CD4-positive, alpha-beta T cell treated with Interleukin-17A for 1 hour (primary cell): ENCODE measurements at places on chromosomes 1 and 21.

- peak; percentile 57 for DNase-seq
Measured at GRCh38 chr21:36288651-36289243, 31.2 kb upstream of the MORC3 start.

- DNase-seq: no peak
Measured at GRCh38 chr1:30522031-30523004, 201.1 kb downstream of the MATN1 start.

GRCh38 chr21:39439232-39439631 is 6.3 kb downstream of the LCA5L start:
- DNase-seq: no peak

DNA sequence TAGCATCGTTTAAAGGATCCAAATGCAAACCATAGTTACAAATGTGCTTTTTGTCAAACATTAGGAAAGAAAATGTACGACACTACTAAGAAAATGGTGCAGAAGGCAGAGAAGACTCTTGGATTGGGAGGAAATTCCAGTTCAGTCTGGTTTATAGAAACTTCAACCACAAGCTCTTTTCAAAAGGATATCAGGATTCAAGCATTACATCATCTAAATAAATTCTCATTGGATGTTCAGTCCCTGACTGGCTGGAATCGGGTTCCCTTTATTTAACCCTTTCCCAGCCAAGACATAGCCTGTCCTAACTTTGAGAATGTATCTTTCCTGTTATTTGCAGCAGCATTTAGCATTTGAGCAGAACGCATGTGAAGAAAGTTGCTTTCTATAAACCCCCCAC is 184.6 kb downstream of the LMO4 start:
- DNase-seq: no peak

GRCh38 chr1:159088050-159088449 is 11.5 kb upstream of the AIM2 start:
- DNase-seq: no peak

GRCh38 chr1:19405761-19406487 is 79.4 kb downstream of the CAPZB start:
- no peak for DNase-seq

GRCh38 chr1:11248169-11248568 is 14.2 kb downstream of the MTOR start:
- no peak for DNase-seq

DNA sequence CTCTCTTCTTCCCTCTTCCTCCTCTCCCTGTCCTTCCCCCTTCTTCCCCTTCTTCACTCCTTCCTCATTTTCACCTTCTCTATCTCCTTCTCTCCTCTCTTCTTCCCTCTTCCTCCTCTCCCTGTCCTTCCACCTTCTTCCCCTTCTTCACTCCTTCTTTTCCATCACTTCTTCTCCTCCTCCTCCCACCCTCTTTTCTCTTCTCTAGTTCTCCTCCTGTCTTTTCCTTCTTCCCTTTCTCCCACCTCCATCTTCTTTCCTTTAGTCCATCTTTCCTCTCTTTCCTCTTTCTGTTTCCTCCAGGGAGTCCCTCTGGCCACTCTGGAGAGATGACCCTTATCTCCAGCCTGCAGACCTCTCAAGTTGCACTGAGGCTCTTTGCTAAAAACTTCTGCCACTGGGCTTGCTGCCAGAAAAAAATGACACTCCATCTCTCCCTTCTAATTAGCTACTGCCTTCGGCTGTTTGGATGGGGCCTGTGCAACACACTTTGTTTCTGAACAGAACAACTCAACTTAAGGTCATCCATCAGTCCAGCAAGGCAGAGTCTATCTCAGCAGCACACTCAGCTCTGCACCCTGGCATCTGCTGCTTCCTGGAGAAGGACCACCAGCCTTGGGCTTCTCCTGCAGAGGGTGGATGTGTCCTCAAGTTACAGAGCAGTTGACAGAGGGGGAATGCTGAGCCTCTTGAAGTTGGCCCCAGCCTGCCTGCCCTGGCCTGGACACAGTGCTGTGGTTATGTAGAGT is 538.8 kb downstream of the MATN1 start:
- DNase-seq: no peak

DNA sequence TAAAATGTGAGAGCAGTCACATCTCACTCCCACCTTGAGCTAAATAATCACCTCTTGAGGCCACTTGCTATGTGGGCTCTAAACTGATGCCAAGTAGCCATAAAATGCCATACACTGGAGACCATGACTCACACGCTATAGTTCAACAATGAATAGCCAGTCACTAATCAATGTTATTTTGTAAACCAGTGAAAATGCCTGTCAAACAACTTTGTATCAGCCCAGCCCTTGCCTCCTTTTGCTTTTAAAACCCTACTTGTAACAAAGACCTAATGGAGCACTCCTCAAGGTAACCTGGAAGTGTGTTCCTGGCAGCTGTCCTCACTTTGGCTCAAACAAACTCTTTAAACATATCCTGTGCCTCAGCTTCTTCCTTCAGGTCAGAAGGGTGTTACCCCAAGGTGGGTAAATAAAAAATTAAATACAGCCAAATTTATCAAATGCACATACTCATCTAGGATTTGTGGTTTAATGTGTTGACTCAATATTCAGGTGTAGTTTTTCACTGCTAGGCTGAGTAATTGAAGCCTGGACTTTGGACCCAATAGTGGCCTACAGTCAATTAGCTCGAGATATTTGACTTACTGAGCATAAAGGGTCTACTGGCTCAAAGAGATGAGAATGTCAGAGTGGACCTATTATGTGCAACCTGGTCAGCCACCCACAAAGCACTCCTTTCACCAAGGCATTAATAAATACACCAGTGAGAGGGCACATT is 154.3 kb downstream of the COQ8A start:
- DNase-seq: no peak

GRCh38 chr1:158814970-158815369 is 16.2 kb upstream of the MNDA start:
- DNase-seq: no peak

DNA sequence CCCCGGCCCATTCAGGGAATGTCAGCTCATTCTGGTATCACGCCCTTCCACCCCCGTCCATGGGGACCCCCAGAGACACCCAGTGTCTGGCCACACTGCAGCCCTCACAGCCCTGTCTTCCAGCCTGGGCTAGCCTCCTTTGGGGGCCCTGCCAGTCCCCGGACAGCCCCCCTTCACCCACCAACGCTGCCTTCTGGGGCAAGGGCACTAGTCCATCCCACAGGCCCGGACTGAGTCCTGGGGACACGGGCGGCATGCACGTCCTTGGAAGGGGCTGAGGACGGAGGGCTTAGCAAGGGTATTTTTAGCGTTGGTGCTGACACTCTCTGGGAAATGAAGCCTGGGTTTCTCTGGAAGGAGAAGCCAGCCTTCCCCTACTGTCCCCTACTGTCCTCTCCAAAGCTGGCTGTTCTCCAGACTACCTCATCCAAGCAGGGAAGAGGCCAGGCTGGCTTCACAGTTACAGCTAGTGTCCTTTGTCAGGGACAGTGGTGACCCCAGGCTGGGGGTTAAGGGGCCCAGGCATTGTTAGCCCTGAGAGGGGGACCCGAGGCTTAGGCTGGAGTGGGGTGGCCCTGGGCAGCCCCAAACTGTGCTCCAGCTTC is 39.5 kb downstream of the COQ8A start:
- no peak for DNase-seq

- DNase-seq: no peak
Measured at GRCh38 chr21:33586927-33587326, 1.6 kb downstream of the DONSON start.

DNA sequence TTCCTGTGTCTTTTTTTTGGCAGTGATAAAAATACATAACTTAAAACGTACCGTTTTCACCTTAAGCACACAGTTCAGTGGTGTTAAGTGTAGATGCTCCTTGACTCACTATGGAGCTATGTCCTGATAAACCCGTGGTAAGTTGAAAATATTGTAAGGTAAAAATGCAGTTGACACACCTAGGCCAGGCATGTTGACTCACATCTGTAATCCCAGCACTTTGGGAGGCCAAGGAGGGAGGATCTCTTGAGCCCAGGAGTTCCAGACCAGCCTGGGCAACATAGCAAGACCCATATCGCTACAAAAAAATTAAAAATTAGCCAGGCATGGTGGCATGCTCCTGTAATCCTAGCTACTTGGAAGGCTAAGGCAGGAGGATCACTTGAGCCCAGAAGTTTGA is 73.6 kb upstream of the COG2 start:
- DNase-seq: no peak

DNA sequence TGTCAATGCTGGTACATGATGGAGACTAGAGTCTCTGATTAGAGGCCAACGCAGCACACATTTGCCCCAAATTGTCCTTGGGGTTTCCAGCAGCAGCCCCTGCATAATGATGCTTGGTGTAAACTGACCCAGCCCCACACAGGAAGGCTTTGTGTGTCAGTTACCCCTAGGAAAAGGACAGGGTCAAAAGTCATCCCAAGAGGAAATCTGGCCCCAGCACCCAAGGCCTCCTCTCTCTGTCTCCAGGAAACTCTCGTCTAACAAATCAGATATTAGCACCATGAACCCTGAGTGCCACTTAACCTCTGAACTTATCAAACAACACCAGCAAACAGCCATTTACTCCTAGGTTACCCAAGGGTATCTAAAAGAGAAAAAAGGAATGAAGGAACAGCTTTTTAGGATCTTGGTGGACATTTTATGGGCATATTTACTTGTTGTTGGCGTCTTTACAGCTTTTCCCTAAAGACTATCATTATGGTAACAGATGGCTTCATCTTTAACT is 84.5 kb downstream of the PSMG1 start:
- no peak for DNase-seq

DNA sequence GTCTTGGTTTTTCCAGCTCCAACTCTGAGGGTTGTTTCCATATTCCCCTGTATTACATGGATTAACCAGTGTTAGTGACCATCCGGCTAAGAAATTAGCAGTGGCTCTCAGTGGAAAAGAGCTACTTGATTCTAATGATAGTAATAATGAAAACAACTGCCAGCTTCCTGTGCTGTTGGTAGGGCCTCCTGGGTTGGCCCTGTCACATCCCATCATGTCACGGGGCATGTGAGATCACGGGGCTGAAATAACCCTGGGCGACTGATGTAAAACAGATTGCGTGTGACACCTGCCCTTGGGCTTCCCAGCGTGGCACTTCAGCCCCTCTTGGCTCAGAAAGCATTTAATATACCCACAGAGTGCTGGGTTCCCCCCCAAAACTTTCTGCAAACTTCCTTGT is 149.0 kb downstream of the ROR1 start:
- DNase-seq: no peak

GRCh38 chr21:41941941-41942340 is 11.9 kb downstream of the C2CD2 start:
- no peak for DNase-seq

DNA sequence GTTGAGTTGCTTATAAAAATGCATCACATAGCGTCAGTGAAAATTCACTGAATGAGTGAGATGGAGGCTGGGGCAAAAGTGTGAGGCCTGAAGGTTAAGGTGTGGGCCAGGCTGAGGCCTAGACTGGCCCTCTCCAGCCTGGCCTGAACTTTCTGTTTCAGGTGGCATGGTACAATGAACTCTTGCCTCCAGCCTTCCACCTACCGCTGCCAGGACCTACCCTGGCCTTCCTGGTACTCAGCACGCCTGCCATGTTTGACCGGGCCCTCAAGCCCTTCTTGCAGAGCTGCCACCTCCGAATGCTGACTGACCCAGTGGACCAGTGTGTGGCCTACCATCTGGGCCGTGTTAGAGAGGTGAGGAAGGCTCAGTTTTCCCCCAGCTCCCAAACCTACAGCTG is 7.1 kb downstream of the MMACHC start:
- DNase-seq: no peak

DNA sequence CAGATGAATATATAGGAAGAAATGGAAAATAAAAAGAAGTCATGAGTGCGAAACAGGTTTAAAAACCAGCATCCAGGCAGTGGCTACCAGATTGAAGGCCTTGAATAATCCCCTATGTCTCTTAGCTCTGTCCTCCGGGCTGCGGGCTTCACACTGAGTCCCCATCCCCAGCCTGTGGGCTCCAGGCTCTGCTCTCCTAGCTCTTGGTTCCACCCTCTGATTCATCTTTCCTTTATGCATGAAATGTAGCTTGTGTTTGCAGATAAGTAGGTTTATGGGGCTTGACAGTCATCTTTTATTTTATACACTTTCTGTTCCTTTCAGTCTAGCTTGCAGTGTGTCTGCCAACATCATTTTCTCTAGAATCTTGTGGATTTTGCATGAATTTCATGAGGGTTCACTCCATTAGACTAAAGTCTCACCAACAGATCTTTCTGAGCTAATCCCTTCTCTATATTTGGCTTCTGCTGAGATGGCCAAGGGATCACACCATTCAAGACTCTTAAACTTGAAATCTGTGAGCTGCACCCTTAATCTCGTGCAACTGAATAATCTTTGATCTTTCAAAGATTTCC is 174.5 kb downstream of the PLPPR4 start:
- no peak for DNase-seq

DNA sequence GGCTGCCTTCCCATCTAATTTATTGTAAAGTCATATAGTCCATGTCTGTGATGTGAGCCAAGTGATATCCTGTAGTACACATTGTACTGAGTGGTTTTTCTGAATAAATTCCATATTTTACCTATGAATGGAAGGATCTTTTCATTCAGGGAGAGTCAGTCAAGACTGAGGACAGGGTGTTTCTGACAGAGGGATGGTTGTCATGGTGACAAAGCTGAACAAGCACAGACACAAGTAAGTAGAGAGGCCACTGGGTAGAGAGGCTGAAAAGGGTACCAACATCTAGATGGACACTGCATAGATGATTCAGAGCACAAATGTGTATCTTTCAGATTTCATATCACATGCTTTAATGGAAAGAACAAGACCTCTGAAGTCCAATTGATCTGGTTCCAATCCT is 22.6 kb upstream of the IL20 start:
- DNase-seq: no peak

DNA sequence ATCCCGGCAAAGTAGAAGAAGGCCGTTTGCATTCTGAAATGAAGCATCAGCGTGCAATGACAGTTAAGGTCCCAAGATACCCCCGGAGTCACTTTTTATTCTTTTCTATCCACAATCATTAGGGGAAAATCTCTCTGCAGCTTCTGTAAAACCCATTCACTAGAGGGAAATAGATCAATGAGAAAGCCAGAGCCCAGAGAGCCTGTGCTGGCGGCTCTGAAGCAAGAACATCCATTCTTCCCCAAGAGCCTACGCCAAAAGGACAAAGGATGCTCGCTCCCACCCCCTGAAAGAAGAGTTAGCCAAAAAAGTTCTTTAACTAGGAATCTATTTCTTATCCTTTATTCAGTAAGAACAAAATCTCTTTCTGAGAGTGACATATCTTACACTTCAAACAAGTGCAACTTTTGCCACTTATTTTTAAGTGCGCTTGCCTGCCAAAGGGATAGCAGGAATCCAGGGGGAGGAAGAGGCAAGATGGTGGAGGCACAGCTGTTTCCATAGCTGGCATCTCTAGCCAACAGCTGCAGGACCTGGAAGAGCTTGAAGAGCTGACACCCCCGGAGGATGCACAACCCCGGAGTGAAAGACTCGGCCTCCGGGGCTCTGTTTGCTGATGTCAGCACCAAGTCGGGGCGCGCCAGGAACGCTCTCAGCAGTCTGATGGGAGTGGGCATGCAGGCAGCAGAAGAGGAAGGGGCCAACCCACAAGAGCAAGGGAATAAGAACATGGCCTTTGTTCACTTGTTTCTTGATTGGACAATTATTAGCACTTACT is 68.7 kb downstream of the KCNN3 start:
- no peak for DNase-seq

GRCh38 chr21:43676391-43676790 is 17.0 kb downstream of the RRP1B start:
- no peak for DNase-seq
